ENCODE measurements at places on chromosomes 3 and 15.

GRCh38 chr3:137768361-137769321 is 4.5 kb downstream of the SOX14 start:
- DNase-seq = no peak

GRCh38 chr3:160695915-160696327 is 19.0 kb downstream of the ARL14 start:
- DNase-seq = no peak

DNA sequence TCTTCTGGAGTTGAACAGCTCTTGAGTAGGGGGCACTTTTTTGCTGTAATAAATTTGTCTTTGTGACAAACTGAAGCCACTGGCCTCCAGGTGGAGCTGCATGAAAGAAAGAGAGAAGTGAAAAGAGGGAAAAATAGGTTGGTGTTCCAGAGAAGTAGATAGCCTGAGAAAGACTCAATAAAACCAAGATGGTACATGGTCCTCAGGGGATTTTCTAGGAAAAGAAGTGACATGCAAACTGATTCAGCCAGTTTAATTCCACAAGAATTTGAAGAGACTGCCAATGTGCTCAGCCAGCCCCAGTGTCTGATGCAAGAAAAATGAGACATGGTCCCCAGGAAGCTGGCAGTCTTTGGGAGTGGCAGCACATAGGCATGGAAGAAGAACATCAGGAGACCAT is 152.7 kb downstream of the CD47 start:
- DNase-seq = no peak

DNA sequence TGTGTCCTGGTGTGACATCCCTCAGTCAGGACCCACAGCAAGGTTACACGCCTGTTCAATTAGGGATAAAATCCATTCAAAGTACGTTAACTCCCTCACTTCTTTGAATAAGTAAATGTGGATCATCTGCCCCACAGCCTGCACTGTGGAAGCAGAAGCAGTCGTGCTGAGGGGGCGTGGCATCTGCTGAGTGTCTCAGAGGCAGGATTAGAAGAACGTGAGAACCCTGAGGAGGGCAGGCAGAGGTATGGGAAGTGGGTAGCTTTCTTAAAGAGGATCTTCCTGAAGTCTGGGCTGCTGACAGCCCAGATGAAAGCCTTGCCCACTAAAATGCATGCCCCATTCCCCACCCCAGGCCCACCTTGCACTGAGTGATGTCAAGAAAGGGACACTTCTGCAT is 28.5 kb downstream of the CRABP1 start:
- DNase-seq = no peak

GRCh38 chr3:183475016-183475763 is 46.8 kb upstream of the MCF2L2 start:
- no peak for DNase-seq

DNA sequence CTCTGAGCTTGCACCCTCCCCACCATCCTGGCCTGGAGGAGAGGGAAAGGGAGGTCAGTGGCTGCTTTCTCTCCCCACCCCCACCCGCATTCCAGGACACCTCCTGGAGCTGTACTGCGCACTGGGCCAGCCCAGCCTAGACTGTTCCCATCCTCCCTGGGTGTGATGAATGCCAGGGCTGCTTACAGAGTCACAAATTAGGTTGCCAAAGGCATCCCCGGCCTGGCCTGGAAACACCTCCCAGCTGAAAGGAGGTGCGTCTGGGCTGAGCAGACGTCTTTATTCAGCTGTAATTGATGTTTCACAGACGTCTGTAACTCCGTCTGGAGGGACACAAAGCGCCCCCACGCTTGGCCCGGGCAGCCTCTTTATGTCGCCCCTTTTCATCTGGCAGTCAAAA is 47.6 kb downstream of the RHCG start:
- no peak for DNase-seq

GRCh38 chr15:57335293-57335715 is 41.0 kb upstream of the CGNL1 start:
- DNase-seq = no peak

GRCh38 chr3:86416334-86416733 is 574.6 kb downstream of the VGLL3 start:
- DNase-seq = no peak

DNA sequence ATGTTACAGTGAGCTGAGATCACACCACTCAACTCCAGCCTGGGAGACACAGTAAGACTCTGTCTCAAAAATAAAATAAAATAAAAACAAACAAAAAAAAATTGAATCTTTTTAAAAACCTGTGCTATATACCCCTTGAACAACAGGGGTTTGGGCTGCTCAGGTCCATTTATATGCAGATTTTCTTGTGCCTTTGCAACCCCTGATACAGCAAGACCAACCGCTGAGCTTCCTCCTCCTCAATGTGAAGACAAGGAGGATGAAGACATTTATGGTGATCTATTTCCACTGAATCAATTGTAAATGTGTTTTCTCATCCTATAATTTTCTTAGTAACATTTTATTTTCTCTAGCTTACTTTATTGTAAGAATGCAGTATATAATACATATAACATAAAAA is 831.0 kb upstream of the ARPP21 start:
- no peak for DNase-seq

GRCh38 chr3:144270100-144270499 is 298.5 kb downstream of the DIPK2A start:
- no peak for DNase-seq

DNA sequence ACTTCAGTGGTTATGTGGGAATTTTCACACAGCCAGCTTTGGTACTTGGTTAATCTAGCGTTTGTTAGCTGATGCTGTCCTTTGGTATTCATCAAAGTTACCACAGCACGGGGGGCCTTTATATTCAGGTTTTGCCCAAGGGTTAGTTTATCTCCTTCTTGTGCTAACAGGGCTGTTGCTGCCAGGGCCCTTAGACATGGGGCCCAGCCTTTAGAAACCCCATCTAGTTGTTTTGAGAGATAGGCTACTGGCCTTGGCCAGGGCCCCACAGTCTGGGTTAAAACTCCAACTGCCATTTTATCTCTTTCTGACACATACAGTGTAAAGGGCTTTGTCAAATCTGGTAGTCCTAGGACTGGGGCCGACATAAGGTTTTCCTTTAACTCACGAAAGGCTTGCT is 7.5 kb upstream of the DNAAF4 start:
- DNase-seq = no peak

DNA sequence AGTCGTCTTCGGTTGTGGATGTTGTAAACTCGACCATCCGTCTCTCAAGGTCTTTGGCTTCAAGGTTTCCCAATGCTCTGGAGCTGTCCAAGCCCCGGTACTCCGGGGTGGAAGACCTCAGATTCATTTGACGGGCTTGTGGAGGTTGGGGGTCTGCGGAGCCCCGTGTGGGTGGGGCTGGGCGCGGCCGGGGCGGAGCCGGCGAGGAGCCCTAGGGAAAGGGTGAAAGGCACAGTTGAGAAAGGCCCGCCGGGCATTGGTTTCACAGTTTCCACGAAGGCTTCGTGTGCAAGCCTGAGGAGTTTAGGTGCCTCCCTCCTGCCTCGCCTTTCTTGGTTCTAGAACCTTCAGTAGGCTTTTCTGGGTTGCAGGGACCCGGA is 360 bp upstream of the MGA start:
- DNase-seq = no peak

- no peak for DNase-seq
Observed at GRCh38 chr15:90099072-90099867, 3.0 kb downstream of the IDH2 start.

All from right lobe of liver (tissue), 6 donors.